ENCODE measurements at places on chromosomes 5 and 9.
A peak's percentile ranks its signal among the peaks of the same experiment; 100 is the strongest.

DNA sequence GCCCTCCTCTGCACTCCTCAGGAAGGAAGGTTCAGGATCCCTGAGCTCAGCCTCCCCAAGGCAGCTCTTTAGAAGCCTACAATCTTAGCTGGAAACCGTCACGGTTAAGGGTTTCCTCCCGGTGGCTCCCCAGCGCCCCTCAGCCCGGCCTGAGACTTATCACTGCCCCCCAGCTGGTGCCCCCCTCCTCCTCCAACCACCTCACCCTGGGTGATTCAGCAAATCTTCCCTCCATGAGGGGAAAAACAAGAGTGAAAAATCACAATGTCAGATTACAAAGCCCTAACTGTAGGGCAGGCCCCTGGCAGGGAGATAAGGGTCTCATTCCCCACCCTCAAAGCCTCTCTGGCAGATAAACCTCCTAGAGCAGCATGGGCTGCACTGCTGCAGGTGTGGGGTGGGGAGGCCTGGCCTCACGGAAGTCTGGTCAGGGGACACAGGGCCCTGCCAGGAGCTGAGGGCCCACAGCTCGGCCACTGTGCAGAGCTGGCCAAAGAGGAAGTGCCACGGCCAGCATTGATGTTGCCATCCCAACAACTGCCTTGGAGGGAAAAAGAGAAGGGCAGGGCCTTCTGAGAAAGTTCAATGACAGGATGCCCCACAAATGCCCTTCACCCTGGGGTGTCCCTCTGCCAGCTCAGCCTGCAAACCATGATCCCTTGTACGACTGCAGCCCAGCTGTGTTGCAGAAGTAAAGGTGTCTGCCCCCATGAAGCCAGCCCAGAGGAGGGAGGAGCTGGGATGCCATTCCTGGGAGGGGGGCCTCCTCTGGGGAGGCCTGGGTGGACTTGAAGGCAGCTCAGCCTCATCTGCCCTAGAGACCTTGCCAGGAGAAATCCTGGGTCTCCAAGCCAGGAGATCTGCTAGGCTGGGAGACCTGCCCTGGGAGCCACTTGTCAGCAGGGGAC is 25.9 kb downstream of the GFI1B start:
- no peak for DNase-seq

GRCh38 chr5:143436871-143437270 is 33.4 kb upstream of the NR3C1 start:
- DNase-seq: no peak

DNA sequence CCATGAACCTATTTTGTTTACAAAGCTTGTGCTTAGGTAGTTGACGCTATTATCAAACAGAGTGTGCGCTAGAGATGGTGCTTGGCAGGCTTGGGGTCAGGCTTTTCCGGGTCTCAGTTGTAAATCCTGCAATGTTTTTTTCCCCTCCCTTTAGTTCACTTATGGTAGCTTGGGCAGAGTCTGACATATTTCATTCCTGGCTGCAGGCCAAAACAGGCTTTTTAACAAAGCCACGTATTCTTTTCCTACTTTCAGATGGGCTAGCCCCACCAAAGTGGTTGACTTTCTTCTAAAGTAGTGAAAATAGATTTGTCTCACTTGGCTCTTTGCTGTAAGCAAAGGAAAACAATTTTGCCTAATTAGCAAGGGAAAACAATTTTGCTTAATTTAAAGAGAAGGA is 58.0 kb upstream of the FBN2 start:
- no peak for DNase-seq

- DNase-seq: no peak
Measured at GRCh38 chr5:76818844-76819831, at the start of gene F2RL1. Gene F2RL1 (plus strand): TSS chr5:76819030. CDS start chr5:76819183, 153 bp downstream.

- DNase-seq: no peak
Measured at GRCh38 chr9:96327694-96328352, 25.8 kb upstream of the HSD17B3 start.

DNA sequence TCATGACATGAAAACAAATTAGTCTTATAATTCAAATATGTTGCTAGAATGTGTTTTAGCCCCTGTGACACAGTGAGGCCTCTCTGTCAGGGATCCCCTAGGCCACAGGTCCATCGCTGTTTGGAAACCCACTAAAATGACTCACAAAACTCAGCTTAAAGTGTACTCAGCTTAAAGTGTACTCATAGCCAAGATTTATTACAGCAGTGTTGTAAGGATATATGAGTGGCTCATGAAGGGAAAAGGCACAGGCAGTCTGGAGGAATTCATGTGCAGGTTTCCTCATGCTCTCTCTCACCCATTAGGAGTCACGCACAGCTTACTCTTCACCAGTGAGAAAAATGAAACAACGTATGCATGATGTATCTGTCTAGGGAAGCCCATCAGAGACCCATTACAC is 24.4 kb upstream of the TGFBI start:
- DNase-seq: peak; percentile 92

DNA sequence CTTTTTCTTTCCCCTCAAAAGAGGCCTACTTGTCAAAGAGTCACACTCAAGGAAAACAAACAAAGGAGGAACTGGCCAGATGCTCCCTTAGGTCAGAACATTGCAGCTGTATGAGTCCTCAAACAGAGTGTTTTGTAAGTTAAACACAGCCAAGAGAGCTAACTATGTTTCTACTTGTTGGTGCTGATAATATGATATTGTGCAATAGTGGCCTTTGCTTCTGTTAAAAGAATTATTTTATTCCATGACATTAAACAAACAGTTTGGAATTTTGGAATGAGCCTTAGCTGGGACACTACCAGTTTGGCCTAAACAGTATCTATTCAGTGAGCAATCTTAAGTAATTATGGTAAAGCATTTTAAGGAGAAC is 56.0 kb upstream of the TPD52L3 start:
- DNase-seq: peak; percentile 83

DNA sequence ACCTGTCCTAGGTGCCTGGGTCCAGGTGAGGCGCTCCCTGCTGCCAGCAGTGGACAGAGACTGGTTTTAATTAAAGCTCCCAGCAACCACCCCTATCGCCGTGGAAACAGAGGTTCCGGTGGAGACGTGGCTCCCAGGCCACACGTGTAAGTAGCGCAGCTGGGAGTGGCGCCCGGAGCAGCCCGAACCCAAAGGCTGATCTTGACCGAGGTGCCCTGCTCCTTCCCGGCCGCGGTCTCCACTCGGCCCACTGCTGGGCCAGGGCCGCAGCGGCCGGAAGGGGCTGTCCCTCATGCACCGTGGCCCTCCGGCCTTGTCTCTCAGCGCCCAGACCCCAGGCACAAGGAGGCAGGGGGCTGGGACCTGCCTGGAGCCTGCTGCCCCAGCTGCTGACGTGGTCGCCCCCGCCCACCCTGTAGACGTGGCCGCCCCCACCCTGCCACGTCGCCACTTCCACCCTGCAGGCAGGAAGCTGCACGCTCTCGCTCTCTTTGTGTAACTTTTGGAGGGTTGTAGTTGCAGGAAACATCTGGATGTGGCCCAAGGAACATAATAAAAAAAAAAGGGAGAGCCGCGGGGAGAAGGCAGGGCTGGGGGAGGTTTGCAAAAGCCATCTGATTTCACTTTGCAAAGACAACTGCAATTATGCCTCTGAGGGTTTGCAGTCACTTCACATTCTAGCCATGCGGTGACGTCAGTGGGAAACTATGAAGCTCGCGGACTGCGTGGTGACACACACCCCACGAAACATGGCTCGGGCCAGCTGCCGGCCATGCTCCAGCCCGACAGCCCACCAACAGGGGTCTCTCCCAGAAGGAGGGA is 129.9 kb downstream of the RXRA start:
- DNase-seq: peak; percentile 93

- DNase-seq: no peak
Measured at GRCh38 chr9:38229104-38229500, 160.1 kb upstream of the SHB start.

- DNase-seq: no peak
Measured at GRCh38 chr9:70044490-70045307, 1.1 kb downstream of the MAMDC2 start.

GRCh38 chr9:118736406-118736805 is 632.8 kb downstream of the BRINP1 start:
- DNase-seq: no peak

DNA sequence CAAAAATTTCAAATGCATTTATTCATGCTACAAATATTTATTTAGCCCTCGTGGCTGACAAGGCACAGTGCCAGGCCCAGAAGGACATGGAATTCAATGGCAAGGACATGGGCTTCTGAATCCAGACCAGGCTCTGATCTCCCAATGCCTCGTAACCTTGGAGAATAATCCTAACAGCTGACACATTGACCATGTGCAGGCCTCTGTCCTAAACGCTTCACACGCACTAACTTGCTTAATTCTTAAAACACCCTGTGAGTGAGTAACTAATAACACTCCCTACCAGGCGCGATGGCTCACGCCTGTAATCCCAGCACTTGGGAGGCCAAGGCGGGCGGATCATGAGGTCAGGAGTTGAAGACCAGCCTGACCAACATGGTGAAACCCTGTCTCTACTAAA is 33.2 kb downstream of the MYO10 start:
- peak; percentile 61 for DNase-seq

- no peak for DNase-seq
Measured at GRCh38 chr9:27413511-27414219, 110.4 kb upstream of the IFNK start.

- DNase-seq: no peak
Measured at GRCh38 chr5:6302075-6302474, 76.3 kb downstream of the MED10 start.

GRCh38 chr5:23466401-23466912 is 41.0 kb upstream of the PRDM9 start:
- DNase-seq: peak; percentile 20

- DNase-seq: no peak
Measured at GRCh38 chr5:72630081-72630480, 122.9 kb upstream of the ZNF366 start.

- no peak for DNase-seq
Measured at GRCh38 chr5:124438903-124439281, 307.5 kb downstream of the ZNF608 start.

GRCh38 chr5:9157811-9158210 is 388.1 kb downstream of the SEMA5A start:
- DNase-seq: no peak

- DNase-seq: no peak
Measured at GRCh38 chr5:123448017-123448617, 24.9 kb upstream of the CEP120 start.

- no peak for DNase-seq
Measured at GRCh38 chr5:168073311-168073710, 218.1 kb upstream of the WWC1 start.

GRCh38 chr5:135185481-135186065 is 151.5 kb upstream of the PITX1 start:
- DNase-seq: no peak

- no peak for DNase-seq
Measured at GRCh38 chr5:146791471-146791870, 87.1 kb downstream of the PPP2R2B start.

- no peak for DNase-seq
Measured at GRCh38 chr5:139836469-139837208, 41.0 kb downstream of the PSD2 start.

- DNase-seq: no peak
Measured at GRCh38 chr9:17751486-17751885, 172.6 kb downstream of the SH3GL2 start.

- DNase-seq: no peak
Measured at GRCh38 chr9:78261403-78262001, 25.6 kb downstream of the CEP78 start.

DNA sequence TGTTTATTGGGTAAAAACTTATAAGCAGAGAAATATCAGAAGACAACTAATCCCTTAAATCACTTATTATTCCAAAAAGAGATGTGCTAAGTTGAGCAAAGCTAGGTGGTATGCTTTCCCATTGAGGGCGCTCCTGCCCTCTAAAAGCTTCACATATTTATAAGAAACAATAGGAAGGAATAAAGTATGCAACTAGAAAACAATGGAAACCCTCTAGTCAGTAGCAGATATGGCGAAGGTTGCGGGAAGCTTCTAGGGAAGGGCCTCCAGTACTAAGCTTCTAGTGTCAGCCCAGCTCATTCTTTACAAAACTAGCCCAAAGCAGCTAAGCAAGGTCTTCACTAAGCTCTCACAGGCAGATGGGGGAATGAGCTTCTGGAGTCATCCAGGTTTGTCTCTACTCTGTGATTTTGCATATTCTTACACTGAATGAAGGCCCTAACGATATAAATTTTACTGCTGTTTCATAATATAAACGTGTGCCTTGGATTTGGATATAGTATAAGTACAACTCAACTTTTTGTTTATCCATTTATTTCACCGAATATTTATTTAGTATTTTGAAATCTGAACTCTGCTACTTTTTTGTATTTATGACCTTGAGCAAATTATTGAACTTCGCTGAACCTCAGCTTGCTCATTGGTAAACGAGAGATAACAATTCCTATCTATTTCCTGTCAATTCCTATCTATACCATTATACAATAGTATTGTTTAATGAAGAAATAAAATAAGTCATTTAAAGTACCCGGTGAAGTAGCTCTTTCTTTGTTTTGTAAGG is 571.4 kb downstream of the ELAVL2 start:
- DNase-seq: no peak

GRCh38 chr5:174448662-174449061 is 275.7 kb upstream of the MSX2 start:
- DNase-seq: no peak

- no peak for DNase-seq
Measured at GRCh38 chr5:119059740-119060255, 11.1 kb upstream of the DMXL1 start.

GRCh38 chr9:134007150-134007549 is 15.0 kb upstream of the VAV2 start:
- DNase-seq: no peak

GRCh38 chr9:71680189-71680980 is 87.9 kb downstream of the CEMIP2 start:
- no peak for DNase-seq

DNA sequence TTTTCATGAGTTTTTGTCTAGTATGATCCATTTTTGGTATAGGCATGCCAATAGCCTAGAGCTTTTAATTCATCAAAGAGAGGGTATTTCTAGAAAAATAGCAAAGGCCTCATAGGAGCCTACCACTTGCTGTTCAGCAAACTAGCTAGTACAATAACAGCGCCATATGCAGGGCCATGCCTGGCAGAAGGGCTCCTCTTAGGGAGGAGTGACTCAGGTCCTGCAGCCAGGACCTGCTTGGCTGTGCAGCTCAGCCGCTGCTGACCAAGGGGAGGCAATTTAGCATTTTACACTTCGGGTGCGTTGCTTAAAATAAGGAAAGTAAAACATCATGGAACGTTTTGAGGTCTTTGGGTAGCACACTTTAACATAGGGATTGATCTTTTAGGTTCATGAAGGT is 100.6 kb downstream of the TRIO start:
- DNase-seq: no peak

All from skeletal muscle cell (primary cell).